CD4-positive, alpha-beta T cell treated with Interleukin-10 for 1 hour (primary cell): ENCODE measurements at places on chromosomes 4 and X.

DNA sequence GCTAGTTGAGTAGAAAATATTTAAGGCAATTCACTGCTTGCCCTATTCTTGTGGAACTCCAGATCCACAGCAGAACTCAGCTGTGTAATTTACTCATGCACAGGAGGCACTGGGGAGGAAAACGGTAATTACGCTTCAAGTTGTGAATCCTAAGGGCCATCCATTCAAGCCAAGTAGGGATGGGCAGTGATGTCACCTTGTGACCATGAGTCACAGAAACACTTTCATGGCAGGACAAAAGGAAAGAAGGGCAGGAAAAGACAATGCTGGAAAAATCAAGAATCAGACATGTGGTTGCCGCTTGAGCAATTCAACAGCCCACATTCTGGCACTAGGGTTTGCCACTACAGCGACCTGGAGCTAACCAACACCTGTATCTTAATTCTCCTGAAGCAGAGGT, 1.4 kb downstream of the PAQR3 start:
- DNase-seq, result no peak

- no peak for DNase-seq
Observed at GRCh38 chr4:111433441-111433840, 711.8 kb upstream of the FAM241A start.

GRCh38 chr4:54169176-54169575, 59.9 kb upstream of the PDGFRA start:
- DNase-seq, result no peak

DNA sequence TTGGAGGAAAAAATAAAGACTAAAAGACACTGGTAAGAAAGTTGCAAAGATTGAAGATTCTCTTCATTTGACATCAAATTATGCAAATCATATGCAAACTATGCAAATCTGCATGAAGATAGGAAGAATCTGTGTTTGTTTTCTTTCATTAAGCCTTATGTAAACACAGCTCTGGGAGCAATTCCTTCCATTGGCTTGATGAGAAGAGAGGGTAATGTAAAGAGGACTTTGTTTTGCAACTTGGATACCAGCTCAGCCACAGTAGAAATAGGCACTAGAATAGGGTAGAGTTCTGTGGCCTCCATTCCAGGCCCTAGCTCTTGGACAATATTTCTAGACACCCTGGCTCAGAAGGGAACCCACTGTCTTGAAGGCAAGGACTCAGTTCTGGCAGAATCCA, 388.4 kb upstream of the RASGEF1B start:
- no peak for DNase-seq

GRCh38 chr4:77126809-77127208, 30.2 kb upstream of the CCNG2 start:
- DNase-seq, result no peak

DNA sequence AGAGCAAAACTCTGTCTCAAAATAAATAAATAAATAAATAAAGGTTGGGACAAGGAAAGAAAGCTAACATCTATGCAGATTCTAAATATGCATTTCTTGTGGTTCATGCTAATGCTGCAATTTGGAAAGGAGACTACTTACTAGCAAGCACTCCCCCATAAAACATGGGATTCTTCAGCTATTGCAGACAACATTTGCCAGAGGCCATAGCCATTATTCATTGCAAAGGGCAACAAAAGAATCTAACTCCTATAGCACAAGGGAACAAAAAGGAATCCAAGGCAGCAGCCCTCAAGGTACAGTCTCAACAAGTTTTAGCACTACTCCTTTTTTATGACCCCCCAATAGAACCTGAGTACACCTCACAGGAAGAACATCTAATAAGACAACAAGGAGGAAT, 8.0 kb upstream of the HERC5 start:
- DNase-seq, result no peak

GRCh38 chr4:37561803-37562207, 124.4 kb downstream of the RELL1 start:
- no peak for DNase-seq

- peak; percentile 11 for DNase-seq
Observed at GRCh38 chrX:46485897-46486296, 59.3 kb downstream of the ZNF674 start.

GRCh38 chr4:84750260-84750959, 167.5 kb downstream of the CDS1 start:
- DNase-seq, result peak; percentile 6

DNA sequence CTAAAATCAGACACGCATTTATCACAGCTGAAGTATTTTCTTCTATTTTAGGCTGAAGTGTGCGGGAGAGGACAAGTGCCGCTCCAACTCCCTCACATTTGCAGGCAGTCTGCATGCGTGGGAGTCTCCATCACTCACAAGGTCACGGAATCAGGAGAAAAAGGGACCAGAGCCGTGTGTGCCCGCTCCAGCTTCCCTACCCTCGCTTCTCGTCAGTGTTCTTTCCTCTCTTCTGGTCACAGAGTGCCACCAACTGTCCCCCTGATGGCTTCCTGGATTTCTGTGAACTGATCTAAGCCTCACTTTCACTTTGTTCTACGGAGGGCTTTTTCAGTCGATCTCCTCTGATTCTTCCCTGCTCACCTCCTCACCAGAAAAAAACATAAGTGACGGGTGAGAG, 407.4 kb upstream of the AADAT start:
- no peak for DNase-seq

DNA sequence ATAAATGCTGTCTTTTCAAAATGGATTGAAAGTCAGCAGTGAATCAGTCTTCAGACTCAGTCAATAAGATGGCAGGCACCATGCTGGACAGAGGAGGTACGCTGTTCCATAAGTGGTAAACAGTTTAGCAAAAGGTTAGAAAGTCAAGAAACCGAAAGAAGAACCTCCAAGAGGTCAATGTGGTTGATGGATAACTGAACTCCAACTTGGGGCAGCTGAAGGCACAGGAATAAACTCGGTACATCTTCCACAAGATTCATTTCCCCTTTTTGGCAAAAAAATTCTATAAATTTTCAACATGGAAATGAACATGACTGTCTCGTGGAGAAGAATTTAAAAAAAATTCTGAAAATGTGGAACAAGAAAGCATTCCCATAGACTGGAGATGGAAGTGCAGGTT, 18.4 kb upstream of the SEL1L3 start:
- no peak for DNase-seq

GRCh38 chr4:143186649-143187048, 1.9 kb downstream of the USP38 start:
- DNase-seq, result peak; percentile 39

DNA sequence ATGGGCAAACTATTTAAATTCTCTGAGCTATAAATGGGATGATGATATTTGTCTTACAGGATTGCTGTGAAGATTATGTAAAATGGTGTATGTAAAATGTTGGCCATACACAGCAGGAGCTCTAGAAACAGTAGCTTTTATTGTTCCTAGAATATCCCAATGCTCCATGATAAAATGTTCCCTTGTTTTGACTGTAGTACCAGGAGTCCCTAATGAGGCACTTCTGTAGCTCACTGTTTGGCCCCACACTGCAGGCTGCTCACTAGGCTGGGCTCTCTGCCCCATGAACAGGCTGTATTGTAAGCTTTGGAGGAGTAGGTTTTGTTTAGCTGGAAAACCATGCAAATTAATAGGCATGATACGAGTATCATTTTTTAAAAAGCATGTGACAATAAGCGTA, 3.3 kb upstream of the FGA start:
- no peak for DNase-seq

- DNase-seq, result no peak
Observed at GRCh38 chr4:21077967-21078366, 377.7 kb downstream of the PACRGL start.

- DNase-seq, result no peak
Observed at GRCh38 chr4:123446865-123447474, 50.4 kb downstream of the SPRY1 start.

- DNase-seq, result no peak
Observed at GRCh38 chr4:152680988-152681603, 1.3 kb upstream of the TMEM154 start.

DNA sequence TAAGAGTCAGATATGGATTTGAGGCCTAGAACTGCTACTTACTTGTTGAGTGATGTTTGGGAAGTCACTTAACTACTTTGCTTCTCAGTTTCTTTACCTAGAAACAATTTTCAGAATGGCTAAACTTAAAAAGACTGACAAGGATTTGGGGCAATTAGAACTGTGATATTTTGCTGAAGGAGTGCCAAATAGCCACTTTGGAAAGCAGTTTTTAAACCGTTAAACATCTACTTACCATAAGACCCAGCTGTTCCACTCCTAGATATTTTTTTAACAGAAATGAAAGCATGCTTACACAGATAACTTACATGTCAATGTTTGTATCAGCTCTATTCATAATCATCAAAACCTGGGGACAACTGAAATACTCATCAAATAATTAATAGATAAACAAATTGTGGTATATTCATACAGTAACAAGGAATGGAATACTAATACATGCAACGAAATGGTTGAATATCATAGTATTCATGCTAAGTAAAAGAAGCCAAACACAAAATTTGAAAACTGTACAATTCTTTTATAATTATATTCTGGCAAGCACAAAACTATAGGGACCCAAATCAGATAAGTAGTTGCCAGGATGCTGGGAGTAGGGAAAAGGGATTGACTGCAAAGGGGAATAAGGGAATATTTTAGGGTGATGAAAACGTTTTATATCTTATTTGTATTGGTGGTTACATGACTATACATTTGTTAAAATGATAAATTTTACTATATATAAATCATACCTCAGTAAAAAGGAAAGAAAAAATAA, 24.0 kb downstream of the RPA4 start:
- no peak for DNase-seq

DNA sequence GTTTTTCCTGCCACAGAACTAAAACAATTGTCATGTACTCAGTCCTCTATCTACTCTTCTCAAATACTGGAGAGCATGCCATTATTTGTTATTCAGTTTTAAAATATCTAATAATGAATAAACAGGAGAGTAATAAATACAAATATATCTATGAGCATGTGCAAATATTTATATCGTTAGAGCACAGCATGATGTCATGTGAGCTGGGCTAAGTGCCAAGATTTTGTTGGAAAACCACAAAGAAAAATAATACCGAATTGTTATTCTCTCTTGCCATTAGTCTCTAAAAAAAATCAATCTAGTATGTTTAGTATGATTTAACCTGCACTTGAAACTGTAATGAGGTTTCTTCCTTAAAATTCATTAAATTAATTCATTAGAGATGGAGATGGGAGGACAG, 97.3 kb downstream of the DDX60 start:
- no peak for DNase-seq

GRCh38 chr4:148076964-148077363, 345.1 kb downstream of the ARHGAP10 start:
- no peak for DNase-seq

DNA sequence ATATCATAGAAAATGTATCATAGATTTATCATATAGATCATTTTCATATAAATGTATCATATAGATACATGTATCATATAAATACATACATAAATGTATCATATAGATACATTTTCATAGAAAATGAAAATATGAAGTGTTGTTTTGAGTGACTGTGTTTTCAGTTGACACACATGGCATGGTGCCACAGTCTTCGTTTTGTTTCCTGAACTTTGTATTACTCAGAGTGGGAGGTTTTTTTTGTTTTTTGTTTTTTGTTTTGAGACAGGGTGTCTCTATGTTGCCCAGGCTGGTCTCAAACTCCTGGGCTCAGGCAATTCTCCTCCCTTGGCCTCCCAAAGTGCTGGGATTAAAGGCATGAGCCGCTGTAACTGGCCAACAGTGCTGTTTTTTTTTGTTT, 3.9 kb downstream of the RBM10 start:
- DNase-seq, result no peak

DNA sequence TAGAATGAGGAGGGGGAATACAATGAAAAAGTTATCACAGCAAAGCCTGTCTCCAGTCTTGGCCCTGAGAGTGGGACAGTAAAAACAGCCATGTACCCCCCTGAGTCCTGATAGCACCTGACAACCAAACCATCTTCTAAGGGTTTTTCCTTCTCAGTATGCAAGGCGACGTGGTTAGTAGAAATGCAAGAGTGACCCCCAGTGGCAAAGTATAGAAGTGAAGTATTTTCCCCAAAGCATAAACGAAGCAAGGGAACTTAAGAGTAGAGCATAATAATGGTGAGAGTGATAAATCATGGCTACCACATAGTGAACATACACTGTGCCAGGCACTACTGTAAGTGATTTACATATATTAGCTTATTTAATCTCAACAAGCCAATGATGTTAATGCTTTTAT, 52.8 kb downstream of the FAM47C start:
- DNase-seq, result no peak

DNA sequence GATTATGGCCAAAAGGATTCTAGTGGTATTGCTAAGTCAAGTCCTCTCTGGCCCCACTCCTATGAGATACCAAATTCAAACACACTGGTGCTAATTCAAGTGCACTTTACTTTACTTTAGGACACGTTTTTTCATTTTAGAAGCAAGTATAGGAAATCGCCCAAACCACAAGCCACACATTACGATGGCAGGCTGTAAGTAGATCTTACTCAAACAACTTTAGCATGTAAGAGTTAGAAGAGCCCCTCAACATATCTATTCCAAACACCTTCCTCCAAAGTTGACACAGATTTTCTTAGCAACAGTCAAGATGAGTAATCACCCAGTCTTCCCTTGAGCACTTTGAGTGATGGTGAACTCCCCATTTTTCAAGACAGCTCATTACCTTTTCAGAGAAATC, 43.6 kb downstream of the DRD5 start:
- no peak for DNase-seq

DNA sequence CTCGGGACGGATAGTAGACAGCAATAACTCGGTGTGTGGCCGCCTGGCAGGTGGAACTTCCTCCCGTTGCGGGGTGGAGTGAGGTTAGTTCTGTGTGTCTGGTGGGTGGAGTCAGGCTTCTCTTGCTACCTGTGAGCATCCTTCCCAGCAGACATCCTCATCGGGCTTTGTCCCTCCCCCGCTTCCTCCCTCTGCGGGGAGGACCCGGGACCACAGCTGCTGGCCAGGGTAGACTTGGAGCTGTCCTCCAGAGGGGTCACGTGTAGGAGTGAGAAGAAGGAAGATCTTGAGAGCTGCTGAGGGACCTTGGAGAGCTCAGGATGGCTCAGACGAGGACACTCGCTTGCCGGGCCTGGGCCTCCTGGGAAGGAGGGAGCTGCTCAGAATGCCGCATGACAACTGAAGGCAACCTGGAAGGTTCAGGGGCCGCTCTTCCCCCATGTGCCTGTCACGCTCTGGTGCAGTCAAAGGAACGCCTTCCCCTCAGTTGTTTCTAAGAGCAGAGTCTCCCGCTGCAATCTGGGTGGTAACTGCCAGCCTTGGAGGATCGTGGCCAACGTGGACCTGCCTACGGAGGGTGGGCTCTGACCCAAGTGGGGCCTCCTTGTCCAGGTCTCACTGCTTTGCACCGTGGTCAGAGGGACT, 5.7 kb upstream of the MSANTD1 start:
- no peak for DNase-seq

GRCh38 chr4:176323511-176324160, 3.9 kb downstream of the SPCS3 start:
- no peak for DNase-seq

GRCh38 chr4:156594624-156595023, 377.0 kb downstream of the PDGFC start:
- DNase-seq, result no peak
